ENCODE measurements at places on chromosomes 3 and 15.

DNA sequence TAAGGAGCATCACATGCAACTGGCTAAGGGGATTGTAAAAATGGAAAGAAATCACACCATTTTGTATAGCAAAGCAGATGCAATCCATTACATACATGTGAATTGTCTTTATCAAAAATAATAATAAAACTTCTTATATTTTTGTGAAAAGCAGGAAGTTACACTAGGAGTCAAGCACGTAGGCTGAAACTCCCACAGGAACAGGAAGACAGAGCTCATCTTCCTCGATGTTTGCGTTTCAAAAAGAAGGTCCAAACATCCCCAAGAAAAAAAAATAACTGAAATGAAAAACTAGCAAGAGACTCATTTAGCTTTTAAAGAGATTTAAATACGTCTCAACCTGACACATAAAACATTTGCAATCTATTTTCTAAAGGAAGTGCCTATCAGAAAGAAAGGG lies 106.6 kb downstream of the TGFBR2 start:
- DNase-seq = no peak

DNA sequence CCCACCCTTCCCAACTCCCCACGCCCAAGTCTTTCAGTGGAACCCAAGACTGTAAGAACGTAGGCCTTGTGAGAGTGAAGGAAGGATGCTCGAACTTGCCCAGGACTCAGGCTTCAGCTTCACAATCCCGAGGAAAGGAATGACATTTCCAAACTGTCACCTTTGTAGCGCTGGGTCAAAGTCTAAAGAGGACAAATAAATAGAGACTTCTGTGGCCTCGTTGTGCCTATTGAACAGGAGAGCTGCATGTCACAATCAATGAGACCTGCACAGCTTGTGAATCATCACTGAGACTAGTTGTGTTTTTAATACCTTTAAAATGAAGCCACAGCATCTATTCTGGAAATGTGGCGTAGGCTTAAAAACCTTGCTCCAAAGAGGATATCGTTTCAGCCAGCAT lies 222.8 kb upstream of the ST8SIA2 start:
- no peak for DNase-seq

DNA sequence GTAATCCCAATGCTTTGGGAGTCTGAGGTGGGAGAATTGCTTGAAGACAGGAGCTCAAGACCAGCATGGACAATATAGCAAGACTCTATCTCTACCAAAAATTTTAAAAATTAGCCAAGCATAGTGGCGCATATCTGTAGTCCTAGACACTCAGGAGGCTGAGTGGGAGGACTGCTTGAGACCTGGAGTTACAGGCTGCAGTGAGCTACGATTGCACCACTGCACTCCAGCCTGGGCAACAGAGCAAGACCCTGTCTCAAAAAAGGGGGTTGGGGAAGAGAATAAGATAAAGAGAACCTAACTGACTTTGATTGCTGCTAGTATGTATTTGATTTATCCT lies 755 bp downstream of the CD200R1 start:
- no peak for DNase-seq

- DNase-seq = no peak
Measured at GRCh38 chr3:98732286-98733052, 30.7 kb upstream of the ST3GAL6 start.

GRCh38 chr3:99686469-99686868 lies 48.1 kb downstream of the COL8A1 start:
- DNase-seq = no peak

GRCh38 chr3:102178817-102179216 lies 256.0 kb upstream of the ZPLD1 start:
- no peak for DNase-seq

DNA sequence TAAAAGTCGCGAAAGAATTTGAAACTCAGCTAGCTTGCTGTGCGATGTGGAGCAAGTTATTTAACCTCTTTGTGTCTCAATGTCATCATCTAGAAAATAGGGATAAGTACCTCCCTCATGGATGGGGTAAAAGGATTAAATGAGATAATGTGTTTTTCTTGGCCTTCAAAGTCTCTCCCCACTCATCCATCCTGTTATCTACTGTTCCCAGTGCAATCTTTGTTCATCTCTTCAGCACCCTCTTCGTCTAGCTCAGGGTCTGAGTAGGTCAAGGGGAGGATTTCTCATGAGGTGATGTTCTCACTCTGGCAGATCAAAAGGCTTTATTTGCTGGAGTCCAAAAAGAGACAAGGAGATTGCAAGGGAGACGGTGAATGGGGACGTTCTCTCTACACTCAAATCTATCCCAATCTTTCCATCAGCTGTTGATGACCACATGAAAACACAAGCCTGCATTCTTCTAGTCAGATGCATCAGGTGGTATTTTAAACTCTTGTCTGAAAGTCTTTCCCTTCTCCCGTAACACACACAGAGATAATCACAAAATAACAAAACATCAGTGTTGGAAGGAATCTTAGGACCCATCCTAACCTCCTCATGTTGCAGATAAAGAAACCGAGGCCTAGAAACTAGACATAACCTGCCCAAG lies 1.3 kb downstream of the MESD start:
- DNase-seq = no peak

DNA sequence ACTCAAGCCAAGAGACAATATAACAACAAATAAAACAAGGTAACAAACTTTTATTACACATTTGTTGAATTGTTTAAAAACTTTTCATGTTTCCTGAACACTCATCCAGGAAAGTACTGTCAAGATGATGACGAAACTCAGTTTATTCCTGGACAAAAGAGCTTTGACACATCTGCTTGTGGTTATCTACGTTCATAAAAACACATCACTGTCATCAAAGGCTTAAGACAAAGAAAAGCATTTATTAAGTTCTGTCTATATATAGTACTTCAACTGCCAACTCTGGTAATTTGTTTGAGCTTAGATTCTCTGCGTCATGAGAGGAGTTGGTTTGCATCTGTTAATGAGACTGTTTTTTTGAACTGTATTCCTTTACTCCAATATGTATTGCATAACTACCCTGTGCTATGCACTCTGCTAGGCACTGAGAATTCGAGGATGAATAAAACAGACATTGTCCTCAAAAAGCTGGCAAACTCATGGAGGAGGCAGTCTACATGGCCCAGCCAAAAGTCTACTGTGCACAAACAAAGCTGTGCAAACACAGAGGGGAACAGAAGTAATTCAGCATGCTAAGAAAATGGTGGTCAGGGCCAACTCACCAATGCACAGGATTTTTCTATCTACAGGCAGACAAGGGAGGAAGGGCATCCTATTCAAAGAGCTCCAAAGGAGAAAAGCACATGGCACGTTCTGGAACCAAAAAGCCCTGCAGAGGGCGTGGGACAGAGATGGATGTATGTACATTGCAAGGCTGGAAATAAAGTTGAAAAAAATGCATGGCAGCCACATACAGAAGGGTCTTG lies 21.5 kb downstream of the PLD1 start:
- no peak for DNase-seq

- DNase-seq = no peak
Measured at GRCh38 chr15:29103824-29104565, 165.6 kb downstream of the NSMCE3 start.

- no peak for DNase-seq
Measured at GRCh38 chr3:146386936-146387335, 82.4 kb downstream of the PLSCR2 start.

DNA sequence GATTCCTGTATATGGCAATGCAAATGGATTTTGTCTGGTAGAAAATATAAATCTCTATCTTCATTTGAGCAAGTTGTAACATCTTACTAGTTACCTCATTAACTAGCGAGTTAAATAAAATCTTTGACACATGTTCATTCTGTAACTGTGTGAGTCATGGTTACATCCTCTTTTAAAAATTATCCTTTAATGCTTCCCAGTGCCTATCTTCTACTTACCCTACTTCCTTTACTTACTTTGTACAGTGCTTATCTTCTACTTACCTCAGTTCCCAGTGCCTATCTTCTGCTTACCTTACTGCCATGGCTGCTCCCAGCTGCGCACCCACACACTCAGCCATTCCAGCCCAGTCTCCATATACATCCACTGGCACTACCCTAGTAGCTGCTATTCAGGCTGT lies 71.9 kb upstream of the GOLGA8B start:
- no peak for DNase-seq

DNA sequence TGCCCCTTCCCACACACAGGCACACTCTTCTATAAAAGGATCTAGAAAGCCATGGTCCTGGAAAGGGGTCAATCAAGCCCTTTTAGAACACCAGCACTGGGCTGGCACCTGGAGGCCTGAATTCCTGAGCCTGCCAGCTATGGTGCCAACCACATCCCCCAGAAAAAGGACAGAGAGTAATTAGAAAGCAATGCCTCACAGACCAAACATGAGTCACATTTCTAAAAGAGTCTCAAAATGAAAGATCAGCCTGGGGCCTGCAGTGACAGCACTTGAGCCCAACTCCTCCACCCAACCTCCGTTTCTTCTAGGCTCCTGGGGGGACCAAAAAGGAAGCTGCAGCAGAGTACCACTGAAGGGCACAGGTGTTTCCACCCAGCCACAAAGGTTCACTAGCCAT lies 14.1 kb downstream of the MYLK start:
- peak; percentile 41 for DNase-seq

- no peak for DNase-seq
Measured at GRCh38 chr3:155876503-155876902, 6.1 kb downstream of the GMPS start.

DNA sequence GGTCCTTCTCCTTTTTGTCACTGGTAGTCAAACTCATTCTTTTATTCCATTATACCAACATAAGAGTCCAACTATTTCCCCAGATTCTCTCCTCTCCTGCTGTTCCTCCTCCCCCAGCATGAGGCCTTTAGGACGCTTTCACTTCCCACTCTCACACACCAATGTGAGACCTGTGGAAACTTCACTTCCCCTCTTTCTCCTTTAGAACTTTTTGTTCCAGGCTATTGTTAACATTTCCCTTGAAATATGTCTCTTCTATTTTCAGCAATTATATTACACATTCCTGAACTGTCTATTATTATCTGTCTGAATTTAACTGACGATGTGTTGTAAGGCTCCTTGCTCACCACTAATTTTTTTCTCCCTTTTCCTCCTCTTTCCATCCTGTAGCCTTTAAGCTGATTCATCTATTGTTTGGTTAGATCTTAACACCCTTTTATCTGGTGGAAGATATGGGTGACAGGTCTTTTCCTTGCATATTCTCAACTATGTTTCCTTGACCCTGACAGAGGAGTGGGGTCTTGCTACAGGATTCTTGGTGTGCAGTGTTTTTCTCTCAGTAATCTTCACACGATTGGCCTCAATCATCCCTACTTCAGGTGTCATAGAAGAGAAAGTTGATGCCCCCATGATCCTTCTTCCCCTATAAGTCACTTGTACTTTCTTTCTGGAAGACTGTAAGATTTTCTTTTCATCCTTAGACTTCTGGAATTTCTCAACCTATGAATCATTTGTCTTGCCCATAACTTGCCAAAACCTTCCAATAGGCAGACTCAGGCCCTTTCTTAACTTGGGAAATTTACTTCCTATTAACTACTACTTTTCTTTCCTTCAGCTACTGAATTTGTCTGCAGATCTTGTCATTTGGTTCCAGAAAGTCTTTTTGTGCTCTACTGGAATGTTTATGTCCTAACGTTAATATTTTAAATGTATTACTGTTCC lies 5.9 kb downstream of the CYP19A1 start:
- DNase-seq = no peak

- no peak for DNase-seq
Measured at GRCh38 chr3:156131241-156131640, 10.9 kb downstream of the KCNAB1 start.

DNA sequence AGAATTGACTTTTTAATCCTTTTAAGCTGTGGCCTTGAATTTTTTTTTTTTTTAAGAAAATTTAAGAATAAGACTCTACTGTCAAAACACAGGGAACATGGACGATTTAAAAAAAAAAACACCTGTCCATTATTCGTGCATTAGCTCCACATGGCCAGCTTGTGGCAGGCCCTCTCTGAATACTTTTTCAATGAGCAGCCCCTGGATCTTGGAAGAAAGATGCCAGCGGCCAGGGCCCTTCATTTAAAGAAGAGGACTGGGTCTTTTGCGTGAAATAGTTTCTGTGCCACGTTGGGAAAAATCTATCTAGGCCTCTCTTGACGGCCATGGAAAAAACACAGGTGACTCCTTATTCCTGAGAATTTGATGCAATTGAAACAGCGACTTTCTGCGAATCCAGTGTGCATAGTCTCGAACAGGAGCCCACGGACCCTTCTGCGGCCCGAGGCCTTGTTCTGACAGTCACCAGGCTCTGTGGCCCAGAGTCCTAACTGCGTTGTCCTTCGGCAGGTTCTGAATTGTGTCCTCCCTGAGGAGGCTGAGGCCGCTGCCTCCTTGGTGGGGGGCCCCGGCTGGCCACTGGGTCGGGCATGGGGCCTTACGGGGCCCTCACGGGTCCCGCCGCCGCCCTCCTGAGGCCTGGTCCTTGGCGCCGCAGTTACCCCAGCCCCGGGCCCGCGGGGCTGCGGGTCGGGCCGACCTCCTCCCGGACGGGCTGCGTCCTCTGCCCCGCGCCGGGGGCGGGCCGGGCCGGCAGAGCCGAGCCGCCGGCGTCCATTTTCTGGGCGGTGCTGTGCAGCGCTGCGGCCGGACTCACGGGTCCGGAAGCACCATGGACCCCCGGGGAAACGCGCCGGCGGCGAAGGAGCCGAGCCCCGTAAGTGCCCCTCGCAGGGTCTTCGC lies 33.5 kb downstream of the ZBTB38 start:
- no peak for DNase-seq

- DNase-seq = no peak
Measured at GRCh38 chr3:82141592-82141991, 380.1 kb upstream of the GBE1 start.

DNA sequence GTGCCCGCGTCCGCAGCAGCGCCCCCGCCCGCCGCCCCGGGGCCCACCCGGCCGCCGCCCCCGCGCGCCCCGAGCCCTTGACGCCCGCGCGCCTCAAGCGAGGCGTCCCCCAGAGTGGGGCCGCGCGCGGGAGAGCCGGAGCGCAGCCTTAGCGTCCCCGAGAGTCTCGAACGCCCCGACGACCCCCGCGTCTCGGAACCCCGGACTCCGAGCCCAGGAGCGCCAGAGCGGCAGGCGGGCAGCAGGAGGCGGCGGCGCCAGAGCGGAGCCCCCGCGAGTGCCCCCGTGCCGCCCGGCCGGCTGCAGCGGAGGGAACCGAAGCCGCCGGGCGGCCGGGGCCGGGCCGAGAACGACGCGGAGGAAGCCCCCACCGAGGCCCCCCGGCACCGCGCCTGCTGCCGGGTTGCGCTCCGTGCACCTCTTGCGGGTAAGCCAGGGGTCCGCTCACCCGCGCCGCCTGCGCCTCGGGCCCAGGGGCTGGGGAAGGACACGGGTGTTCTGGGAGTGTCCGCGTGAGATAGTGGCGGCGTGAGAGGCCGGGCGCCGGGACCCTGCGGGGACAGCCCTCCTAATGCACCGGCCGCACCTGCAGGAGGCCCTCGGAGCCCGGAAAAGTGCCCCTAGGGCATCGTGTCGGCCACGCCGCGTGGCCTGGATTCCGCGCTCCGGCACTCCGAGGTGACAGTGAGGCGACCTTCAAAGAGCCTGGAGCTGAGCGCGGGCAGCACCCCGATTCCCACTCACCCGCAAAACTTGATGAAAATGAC lies 52.0 kb upstream of the ULK4 start:
- DNase-seq = no peak

DNA sequence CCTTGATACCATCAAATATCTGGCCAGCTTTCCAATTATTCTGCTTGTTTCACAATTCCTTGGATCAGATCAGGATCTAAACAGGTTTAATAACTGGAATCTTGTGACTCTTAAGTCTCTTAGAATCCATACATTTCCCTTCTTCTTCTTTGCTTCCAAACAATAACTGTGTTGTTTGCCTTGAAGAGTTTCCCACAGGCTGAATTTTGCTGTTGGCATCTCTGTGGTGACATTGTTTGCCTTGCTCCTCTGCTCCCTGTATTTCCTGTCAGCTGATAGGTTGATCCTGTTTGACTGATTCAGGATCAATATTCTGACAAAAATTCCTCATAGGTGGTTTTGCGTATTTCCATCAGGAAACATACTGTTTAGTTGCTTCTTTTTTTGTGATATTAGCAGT lies 248.4 kb upstream of the LMCD1 start:
- DNase-seq = no peak
